CD8-positive, alpha-beta T cell (primary cell): ENCODE measurements at places on chromosomes 11 and 22.

DNA sequence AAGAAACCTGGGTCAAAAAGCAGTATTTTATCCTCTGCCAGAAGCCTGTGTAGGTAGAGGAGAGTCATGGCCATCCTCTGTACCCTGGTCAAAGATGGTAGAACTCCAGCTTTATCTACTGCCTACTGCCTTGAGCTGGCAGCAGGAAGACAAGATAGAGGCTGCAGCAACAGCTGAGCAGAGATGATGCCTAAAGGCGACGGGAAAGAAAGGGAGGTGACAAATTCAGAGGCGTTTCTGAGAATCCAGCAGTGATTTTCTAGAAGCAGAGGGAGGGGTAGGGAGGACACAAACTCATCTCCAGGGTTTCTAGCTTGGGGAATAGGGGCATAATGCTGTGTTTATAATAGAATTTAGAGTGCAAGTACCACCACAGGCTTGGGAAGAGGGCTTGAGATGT lies 15.5 kb upstream of the C1QTNF4 start:
- no peak for DNase-seq

GRCh38 chr11:107619926-107620325 lies 29.0 kb downstream of the ELMOD1 start:
- no peak for DNase-seq

DNA sequence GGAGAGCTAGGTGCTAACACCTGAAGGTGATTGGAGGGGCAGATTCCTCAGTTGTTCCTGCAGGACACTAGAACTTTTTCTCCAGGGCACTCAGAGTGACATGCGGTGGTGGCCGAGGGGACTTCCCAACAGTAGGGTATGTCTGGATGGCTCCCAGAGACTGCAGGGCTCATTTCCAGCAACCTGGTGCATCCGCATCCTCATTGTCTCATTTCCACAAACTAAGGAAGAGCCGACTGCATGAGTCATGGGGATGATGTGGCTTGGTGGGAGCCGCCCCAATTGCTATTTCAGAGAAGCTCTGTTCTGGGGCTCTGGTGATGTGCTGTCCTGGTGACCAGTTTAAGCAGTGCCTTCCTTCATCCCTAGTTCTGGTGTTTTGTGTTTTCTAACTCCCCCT lies 2.8 kb upstream of the ROBO4 start:
- DNase-seq = no peak

DNA sequence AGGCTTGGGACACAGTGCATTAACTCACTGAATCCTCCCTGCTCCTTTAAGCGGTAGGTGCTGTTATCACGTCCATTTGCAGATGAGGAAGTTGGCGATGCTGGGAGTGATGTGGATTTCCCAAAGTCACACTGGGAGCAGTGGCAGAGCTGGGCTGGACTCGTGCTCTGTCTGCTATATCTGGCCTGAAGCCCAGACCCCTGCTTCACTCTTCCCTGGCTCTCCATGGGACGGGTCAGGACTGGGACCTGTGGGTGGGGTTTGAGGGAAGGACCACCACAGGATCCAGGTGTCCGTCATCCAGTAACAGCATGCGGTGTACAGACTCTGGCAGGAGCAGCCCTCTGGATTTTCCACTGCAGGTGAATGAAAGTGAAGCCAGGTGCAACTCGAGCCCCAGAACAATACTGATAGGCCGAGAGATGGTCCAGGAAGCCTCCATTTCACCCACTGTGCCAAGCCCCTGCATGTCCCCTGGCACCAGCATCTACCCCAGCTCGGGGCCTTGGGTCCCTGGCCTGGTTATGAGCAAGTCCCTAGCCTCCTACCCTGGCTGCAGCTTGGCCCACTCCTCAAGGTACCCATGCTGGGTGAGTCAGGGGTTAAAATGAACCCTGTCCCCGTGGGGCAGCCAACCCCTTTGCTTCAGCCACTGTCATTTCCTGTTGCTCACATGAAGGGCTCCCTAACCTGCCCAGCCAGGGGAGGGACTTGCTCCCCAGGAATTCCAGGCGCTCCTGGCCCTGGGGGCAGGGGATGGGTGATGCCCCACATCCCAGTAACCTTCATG lies 4.2 kb downstream of the USP2 start:
- DNase-seq = no peak

- peak; percentile 33 for DNase-seq
Observed at GRCh38 chr11:45105233-45105983, 41.0 kb upstream of the PRDM11 start.

DNA sequence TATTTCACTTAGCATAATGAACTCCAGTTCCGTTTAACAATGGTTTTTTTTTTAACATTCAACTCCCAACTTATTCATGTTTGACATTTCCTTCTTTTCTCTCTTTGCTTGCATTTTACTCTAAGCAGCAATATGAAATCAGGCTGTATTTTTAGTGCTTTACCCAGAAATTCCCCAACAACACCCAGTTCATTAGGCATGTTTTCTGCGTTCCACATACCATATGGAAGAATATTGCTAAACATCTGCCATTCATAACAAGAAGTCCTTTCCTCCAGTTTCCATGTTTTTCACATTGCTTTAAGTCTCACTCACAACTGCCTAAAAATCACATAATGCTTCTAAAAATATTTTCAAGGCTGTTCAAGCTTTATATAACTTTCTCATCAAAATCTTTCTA lies 45.8 kb downstream of the PLAAT5 start:
- no peak for DNase-seq

DNA sequence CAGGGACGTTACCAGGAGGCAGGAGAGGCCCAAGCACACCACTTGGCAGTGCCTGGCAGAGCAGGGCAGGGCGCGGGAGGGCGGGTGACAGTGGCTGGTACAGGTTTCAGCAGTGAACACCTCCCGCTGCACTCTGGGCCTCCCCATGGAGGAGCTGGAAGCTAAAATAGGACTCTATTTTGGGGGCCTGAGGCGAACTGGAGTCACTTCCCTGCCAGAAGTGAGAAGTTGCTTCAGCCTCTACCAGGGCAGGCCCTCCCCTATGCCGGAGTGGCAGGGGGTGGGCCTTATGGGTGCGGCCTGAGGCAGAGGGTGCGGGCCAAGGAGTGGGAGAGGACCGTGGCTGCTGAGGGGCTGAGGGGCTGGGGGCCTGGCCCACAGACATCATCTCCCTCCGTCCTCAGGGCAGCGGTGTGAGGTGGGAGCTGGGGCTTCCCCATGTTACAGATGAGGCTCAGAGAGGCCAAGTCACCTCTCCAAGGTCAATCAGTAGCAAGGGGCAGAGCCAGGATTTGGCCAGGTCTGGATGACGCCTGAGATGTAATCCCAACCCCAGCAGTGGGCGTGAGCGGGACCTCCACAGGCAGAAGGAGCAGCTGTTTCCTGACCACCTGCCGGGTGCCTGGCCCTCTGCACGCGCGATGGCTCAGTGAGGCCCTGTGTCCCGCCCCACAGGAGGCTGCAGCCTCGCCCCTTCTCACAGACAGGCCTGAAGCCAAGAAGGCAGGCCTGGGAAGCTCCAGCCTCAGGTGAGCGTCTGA lies 39.3 kb downstream of the KCNJ4 start:
- DNase-seq = no peak

GRCh38 chr11:27452147-27452546 lies 20.4 kb downstream of the LGR4 start:
- no peak for DNase-seq

GRCh38 chr11:115916608-115917007 lies 412.4 kb upstream of the CADM1 start:
- DNase-seq = no peak

GRCh38 chr11:69694781-69695180 lies 9.0 kb downstream of the FGF19 start:
- DNase-seq = no peak

- DNase-seq = no peak
Observed at GRCh38 chr11:28393348-28393747, 285.2 kb downstream of the METTL15 start.

GRCh38 chr11:44814881-44815592 lies 88.3 kb downstream of the TSPAN18 start:
- no peak for DNase-seq

DNA sequence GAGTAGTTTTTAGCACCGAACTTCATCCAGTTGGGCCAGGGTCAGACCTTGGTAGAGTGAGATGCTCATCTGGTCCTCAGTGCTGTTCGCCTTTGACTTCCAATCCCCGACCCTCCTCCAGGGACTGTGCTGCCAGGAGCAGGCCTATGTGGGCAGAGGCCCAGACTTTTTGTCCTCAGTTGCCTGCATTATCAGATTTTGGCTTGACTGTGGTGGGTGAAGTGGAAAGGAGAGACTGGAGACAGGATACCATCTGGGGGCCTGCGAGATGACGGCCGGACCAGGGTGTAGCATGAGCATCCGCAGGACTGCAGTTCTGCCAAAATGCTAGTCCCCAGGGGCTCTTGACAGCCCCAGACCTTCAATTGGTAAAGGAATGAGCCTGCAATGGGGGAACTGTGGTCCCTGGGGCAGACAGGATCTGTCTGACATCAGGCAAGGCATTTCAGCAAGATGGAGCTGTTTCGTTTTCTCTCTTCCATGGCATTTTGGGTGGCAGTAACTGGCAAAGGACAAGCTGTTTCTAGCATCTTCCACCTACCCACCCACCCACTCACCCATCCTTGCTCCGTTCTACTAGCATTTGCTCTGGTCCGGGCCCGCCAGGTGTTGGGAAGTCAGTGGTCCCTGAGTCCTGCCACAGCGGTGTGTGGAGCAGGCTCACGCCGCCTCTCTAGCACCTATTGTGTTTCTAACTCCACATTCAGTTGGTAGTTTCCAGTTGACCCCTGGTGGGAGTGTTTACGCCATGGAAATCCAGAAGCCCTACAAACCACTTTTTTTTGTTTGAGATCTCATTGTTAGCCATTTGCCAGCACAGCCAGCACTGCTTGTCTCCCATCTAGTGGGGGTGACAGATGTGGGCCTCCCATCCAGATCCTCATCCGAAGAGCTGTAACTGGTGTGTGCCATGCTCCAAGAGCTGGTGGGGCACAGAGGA lies 53.5 kb downstream of the OTOG start:
- no peak for DNase-seq

DNA sequence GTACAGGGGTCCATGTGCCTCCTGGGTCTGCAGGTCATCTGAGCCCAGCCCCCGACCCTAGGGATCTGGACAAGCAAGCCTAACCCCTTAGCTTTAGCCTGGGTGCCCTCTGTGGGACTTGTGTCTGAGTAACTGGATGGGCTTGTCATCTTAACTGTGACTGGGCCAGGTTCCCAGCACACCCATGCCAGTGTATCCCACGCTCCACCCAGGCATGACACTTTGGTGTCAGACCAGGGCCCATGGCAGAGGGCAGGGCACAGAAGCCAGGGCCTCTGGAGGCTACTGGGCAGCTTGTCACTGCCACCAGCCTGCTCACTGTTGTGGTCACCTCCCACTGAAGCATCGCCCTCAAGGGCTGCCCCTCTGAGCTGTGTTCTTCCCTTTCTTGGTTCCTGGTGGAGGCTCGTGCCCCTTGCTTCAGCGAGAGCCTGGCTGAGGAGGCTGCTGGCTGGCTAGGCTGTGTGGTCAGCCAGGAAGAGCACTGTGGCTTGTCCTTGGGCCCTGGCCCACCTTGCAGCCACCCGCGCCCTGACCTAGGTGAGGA lies 80.8 kb downstream of the ST3GAL4 start:
- DNase-seq = no peak

DNA sequence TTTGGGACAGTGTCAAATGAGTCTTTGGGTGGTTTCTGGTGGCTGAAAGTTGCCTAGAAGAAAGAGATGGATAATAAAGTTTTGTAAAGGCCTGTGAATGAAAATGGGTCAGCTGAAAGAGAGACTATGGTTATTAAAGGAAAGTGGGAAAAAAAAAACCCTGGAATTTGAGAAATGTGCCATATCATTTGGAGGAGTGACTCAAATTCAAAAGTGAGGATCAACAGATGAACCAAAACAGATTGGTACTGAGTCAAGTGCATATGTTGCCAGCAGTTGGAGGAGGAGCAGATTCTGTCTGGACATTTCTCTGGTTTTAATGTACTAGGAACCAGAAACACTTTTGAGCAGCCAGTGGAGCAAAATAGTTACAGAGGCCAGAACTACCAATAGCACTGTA lies 339.8 kb downstream of the KCNA4 start:
- DNase-seq = no peak

DNA sequence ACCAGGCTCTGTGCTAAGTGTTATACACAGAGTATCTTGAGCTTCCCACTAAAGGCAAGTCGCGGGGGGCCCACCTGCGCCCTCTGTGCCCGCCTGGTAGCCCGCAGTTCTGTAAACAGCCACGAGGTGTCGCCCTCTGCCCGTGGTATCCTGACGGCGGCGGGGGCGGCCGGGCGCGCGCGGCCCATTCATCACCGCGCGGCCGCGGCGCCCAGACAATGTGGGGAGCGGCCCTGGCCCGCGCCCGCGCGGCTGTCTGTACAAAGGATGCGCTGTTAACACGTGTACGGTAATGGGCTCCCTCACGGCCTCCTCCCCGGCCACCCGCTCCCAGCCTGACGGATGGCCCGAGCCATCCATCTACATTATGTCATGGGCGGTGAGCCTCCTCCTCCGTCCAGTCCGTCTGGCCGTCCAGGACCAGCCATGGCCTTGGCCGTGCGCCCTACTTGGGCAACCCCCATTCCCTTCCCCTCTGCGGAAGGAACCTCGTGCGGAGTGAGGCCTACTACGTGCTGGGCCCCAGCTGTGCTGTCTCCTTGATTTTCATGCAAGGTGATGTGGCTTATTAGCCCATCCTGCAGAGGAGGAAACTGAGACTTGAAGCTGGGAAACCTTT lies 99.4 kb downstream of the MIAT start:
- no peak for DNase-seq

GRCh38 chr11:119424775-119425174 lies 1.8 kb upstream of the THY1 start:
- no peak for DNase-seq

DNA sequence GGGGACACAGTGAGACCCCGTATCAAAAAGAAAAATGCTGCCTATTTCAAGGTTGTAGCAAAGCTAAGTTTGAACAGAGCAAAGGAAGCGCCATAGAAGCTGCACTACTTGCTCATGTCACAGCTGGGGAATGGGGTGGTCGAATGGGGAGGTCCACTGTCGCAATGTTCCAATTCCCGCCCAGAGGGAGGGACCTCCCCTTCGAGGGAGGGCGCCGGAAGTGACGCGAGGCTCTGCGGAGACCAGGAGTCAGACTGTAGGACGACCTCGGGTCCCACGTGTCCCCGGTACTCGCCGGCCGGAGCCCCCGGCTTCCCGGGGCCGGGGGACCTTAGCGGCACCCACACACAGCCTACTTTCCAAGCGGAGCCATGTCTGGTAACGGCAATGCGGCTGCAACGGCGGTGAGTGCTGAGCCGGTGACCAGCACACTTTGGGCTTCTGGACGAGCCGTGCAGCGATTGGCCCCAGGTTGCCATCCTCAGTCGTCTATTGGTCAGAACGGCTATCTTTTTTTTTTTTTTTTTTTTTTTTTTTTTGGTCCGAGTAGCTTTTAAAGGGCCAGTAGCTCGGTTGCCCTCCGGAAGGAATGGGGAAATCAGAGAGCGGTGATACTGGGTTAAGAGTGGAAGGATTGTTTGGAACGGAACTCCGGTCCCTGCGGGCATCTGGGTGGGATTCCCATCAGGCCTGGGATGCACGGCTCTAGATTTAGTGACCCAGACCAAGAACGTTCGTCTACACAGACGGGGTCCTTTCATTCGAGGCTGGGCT lies at the start of gene HMBS:
Gene HMBS, plus strand, starts transcription at position 219 of the 774 bp plus-strand sequence. Its CDS starts 153 bp downstream, at position 372.
- DNase-seq = peak; percentile 78
